ENCODE measurements at places on chromosomes 12 and 14.

- no peak for DNase-seq
These were observed 115.4 kb downstream of the ZFP36L1 start for GRCh38 chr14:68677476-68677875.

GRCh38 chr12:54719691-54720090 is 71.5 kb upstream of the DCD start:
- no peak for DNase-seq

DNA sequence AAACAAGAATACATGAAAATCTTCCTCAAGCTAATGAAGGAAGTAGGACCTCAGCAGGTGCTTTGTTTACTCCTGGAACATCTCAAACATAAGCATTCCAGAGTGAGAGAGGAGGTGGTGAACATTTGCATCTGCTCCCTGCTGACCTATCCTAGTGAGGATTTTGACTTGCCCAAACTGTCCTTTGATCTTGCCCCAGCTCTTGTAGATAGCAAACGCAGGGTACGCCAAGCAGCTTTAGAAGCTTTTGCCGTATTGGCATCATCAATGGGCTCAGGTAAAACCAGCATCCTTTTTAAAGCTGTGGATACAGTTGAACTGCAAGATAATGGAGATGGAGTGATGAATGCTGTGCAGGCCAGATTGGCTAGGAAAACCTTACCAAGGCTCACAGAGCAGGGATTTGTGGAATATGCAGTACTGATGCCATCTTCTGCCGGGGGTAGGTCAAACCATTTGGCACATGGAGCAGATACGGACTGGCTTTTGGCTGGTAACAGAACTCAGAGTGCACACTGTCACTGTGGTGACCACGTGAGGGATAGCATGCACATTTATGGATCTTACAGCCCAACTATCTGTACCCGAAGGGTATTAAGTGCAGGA is 1.9 kb downstream of the TOGARAM1 start:
- no peak for DNase-seq

DNA sequence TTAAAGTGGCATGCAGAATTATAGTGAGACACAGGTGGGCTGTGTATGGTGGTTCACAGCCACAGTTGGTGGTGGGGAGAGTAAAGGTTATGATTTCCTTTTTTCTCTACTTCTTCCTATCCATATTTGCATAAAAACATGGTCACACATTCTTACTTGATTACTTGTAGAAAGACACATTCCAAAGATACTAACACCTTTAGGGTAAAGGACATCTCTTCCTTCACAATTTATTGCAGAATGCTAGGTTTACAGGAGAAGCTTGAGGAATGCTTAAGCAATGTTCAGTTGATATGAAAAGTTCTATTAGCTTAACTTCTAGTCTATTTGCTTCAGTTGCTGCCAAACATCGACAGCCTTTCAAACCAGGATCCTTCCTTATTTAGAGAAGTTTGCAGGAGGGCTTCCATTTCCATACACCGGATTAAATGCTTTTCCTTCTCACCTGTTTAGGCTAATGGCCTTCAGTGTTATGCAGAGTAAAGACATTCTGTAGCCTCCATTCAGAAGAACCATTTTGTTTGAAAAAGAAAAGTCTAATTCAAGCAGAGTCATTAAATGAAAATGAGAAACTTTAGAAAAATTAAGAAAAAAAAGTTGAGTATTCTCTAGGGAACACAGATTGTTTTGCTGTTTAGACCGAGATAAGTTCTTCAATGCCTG is 2.6 kb upstream of the PHC1 start:
- DNase-seq, result no peak

- no peak for DNase-seq
These were observed 29.0 kb downstream of the PDE6H start for GRCh38 chr12:15001733-15002382.

Measured in OCI-M1 (cell line).